NK-92 treated with Interleukin-12 subunit alpha and Interleukin-12 subunit beta, amount 100 ng/mL, for 24 hours (cell line): ENCODE measurements at places on chromosomes 4 and X.

GRCh38 chr4:155711556-155711955 lies 44.9 kb downstream of the GUCY1A1 start:
- DNase-seq = no peak

- peak; percentile 40 for DNase-seq
These were observed 30.0 kb upstream of the HUWE1 start for GRCh38 chrX:53716328-53717088.

GRCh38 chrX:16628946-16629595 lies 20.9 kb upstream of the S100G start:
- DNase-seq = no peak

DNA sequence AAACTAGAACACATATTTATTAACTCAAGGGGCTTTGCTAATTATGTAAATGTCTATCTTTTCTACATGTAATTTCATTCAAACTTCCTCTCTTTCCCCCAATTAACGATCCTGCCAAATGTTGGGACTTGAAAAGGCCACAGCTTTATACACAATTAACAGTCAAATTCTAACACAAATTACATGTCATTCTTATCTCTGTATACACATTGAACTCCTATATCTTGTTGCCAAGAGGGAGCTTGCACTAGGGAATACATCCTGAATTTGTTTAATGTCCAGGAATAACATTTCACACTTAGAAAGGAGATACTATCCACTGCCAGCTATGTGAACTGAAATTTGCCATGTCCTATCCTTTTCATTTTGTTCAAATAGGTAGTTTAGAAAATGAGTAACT lies 38.9 kb upstream of the MAB21L2 start:
- no peak for DNase-seq

DNA sequence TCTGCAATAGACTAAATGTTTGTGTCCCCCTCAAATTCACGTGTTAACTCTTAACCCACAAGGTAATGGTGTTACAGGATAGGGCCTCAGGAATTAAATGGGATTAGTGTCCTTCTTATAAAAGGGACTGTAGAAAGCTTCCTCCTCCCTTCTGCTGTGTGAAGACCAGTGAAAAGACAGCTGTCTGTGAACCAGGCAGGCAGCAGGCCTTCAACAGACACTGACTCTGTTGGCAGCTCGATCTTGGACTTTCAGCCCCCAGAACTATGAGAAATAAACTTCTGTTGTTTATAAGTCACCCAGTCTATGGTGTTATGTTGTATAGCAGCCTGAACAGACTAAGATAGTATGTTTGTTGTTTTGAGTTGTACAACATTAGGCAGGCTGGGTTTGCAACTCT lies 208.1 kb downstream of the GBA3 start:
- DNase-seq = no peak

- DNase-seq = no peak
These were observed 56.9 kb downstream of the FAT1 start for GRCh38 chr4:186666750-186667149.

- DNase-seq = no peak
These were observed 4.1 kb upstream of the S100P start for GRCh38 chr4:6689506-6689960.

DNA sequence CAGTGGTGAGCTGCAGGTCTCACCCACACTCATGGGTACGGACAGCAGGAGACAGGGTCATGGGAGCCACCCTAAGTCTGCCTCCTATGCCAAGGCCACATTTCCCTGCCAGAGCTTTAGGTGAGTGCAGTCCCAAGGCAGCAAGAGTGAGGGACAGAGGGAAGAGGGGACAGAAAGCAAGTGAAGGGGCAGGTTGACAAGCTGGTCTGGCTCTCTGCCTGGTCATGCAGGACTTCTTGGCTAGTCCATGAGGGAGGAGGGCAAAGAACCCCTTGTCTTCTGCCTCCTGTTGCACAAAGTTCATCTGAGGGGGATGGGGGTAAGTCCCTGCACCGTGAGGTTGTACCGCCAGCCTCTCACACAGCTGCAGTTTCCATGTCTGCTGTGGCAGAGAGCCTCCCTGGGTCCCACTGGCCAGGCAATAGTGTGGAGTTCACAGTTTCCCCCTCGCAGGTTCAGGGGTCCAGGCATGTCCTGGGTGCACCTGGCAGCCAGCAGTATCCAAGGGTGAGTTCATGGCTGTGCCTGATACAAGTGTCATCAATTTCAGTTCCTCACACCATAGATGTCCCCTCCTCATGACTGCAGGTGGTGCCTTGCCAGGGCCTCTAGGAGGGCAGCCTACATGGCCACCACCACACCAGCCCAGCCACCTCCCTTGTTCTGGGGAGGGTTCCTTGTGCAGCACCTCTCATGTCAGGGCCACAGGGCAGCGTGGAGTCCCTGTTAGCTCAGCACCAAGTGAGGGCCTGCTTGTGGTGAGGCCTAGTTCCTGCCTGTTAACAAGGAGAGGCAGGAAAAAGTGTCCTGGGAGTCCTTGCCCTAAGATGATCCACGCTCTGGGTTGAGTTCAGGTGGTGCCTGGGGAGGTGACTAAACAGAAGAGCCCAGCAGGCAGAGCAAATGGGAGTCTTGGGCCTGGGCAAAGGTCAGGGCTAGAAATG lies 72.5 kb downstream of the ADRA2C start:
- DNase-seq = no peak

DNA sequence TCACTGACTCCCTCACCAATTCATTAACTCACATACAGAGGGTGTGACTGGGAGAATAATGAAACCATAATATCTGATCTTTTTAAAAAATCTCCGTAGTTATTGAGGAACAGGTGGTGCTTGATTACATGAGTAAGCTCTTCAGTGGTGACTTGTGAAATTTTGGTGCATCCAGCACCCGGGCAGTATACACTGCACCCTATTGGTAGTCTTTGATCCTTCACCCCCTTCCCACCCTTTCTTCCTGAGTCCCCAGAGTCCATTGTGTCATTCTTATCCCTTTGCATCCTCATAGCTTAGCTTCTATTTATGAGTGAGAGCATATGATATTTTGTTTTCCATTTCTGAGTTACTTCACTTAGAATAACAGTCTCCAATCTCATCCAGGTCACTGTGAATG lies 1143.8 kb downstream of the PCDH19 start:
- no peak for DNase-seq

- DNase-seq = no peak
These were observed 67.6 kb upstream of the MTNR1A start for GRCh38 chr4:186622788-186623464.

GRCh38 chr4:55358668-55359067 lies 12.6 kb downstream of the SRD5A3 start:
- no peak for DNase-seq

DNA sequence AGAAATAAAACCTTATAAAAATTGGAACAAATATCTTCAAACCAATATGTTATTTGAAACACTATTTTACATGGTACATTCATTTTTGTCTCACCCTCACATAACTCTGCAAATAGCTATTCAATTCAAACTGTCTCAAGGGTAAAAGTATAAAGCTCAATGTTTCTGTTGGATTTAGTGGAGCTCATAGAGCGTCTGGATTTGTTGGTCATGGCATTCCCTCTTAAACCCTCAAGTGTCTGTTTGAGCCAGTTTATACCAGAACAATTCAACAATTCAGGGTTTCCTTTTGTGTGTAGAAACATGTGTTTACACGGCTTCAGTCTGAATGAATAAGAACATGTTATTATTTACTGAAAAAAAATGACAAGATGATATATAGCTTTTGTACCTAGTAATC lies 161.6 kb downstream of the PCDH18 start:
- no peak for DNase-seq

- no peak for DNase-seq
These were observed 34.6 kb upstream of the PRRG1 start for GRCh38 chrX:37314531-37314930.

GRCh38 chrX:134244043-134244442 lies 7.1 kb downstream of the CCDC160 start:
- no peak for DNase-seq

DNA sequence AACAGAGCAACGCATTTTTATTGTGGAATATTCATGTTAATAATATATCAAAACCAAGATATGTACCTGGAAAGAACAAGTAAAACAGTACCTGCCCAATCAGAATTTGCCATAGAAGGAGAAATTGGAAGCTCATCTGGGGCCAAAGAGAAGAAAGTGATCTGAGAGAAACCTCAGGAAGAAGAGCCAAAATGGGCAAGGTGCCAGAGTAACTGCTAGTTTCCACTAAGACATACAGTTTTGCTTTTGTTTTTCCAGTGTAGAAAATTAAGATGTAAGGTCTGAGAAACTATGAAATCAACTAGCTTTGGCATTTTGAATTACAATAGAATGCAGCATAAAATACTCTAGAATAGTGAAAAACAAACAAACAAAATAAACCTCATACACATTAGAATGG lies 2201.2 kb downstream of the ARAP2 start:
- no peak for DNase-seq

DNA sequence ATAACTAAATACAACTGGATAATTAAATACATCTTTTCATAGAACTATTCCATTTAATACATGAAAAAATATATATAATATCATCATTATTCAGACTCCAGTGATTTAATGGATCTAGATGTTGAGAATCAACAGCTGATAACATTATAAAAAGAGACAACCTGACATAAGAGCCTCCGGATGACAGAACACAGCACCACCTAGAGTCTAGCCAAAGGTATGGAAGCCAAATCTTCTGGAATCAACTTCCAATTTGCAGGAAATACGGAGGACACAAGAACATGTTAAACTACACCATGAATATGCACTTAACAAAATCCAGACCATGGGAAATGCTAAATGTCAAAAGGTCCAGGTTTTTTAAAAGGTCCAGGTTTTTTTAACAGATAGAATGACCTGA lies 55.0 kb downstream of the LRBA start:
- DNase-seq = no peak

DNA sequence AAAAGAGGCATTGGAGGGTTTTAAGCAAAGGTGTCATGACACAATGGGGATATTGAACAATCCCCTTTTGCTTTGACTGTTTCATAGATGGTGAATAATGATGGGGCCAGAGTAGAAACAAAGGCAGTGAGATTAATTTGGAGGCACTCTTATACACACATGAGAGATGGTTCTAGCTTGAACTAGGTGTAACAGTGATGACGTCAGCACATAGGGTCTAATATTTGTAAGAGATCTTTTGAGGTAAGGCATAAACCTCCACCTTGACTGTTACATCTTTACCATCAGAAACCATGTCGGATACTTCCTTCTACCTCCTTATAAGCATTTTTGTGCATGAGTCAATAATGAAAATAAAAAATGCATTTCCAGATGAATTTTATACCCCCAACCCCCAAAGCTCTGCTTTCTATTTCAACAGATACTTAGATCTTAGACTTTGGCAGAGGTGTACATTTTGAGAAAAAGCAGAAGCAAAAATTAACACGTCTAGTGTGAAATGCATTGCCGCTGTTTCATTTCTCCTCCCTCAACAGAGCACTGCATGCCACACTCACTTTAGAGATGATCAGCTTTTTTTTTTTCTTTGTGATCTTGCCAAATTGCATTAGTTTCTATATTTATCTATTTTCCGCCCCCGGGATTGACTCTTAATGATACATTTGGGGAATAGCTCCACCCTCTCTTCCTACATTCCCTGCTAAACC lies 87.2 kb downstream of the HS3ST1 start:
- no peak for DNase-seq

DNA sequence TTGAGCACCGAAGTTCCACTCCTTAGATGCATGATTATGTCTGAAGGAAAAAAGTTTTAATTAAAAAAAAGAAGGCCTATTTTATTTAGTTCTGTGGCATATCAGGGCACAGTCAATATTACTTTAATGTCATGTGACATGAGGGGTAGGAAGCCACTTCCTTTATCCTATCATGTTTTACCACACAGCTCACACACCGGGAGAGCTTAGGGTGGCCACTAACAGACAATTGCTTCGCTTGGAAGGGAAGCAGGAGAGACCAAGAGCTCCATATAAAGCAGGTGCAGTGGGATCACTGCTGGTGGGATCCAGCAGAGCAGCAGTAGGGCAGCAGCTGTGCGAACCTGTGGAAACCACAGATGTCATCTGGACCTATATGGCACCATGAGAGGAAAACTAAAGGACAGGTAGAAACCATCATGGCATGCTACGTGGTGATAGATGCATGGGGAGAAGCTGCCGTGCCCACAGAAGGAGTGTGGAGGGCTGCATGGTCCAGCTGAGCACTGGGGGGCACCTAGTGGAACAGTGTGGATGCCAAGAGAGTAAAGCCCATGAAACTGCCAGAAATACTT lies 52.0 kb downstream of the DTHD1 start:
- no peak for DNase-seq

DNA sequence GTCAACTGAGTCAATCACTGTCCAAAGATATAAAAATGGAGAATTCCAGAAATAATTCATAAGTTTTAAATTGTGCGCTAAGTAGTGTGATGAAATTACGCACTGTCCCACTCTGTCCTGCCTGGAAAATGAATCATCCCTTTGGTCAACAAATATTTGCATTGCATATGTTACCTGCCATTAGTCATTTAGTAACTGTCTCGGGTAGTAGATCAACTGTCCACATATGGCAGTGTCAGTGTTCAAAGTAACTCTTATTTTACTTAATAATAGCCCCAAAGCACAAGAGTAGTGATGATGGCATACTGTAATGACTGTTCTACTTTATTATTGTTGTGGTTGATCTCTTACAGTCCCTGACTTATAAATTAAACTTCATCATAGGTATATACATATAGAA lies 3.4 kb downstream of the YTHDC1 start:
- DNase-seq = no peak

DNA sequence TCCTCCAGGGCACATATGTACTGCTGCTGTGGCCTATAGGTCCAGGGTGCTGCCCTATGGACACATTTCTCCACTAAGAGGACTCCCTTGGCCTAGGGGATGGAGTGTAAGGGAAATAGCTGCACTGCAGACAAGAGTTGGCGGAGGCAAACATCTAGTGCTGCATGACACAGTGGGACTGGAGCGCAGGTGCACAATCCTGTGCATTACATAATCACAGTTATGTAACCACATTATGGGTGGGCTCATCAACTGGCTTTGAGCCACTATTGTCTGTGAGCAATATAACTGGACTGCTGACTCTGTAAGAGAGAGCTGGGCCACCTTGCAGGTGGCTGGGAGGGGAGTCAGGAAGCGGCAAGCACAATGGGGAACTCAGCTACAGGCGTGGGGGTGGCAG lies 3.2 kb upstream of the TIGD2 start:
- no peak for DNase-seq

DNA sequence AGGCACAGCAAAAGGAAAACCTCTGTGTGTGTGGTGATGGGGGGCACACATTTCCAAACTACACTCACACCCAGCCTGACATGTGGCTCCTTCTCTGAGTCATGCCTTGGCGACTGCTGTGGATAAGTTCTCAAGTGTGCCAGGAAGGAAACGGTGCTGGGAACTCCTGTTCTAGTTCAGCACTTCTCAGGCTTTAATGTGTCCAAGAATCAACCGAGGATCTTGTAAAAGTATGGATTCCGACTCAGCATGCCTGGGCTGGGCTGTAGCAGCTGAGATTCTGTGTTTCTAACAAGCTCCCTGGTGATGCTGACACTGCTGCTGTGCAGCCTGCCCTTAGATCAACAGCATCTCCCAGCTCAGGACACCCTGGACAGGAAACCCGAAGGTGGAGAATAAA lies 20.2 kb downstream of the CLNK start:
- DNase-seq = no peak

- no peak for DNase-seq
These were observed 20.9 kb downstream of the SPIN3 start for GRCh38 chrX:56974408-56974807.

- peak; percentile 31 for DNase-seq
These were observed 1.6 kb downstream of the RAB33A start for GRCh38 chrX:130173190-130173895.
